ENCODE measurements at places on chromosomes 6 and 20.

DNA sequence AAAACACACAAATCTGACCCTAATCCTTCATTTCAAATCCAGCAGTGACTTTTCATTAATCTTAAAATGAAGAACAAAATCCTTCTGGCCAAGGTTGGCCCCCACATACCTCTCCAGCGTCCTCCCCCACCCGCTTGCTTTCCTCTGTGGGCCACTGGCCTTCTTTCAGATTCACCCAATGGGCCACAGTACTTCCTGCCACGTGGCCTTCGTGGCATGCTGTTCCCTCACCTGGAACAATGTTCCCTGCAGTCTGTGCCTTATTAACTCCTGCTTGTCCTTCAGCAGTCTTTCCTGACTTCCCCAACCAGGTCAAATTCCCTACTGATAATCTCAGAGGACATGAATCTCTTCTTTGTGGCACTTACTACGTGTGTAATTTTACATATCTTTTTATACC is 5.3 kb upstream of the GTF2H4 start:
- no peak for DNase-seq

- no peak for DNase-seq
These were observed 954 bp upstream of the BLCAP start for GRCh38 chr20:37528446-37529213.

DNA sequence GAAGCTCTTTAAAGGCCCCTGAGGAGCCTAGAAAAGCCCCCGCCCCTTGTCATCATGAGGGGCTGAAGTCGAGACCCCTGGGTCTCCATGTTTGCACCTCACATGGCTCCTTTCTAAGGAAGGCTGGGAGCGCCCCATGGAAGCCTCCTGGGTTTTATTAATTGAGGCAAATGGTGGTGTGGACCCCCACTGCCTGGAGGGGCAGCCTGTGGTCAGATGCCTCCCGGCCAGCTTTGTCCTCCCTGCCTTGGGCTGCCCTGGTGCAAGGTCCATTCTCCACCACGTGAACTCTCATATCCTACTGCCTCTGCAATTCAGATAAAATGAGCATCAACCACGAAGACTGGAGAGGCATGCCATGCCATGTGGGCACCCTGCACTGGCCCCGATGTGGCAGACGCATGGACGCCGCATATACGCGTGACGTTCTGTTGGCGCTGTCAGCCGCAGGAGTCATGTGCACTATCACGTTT is 295.5 kb downstream of the TAF4 start:
- DNase-seq, result no peak

- DNase-seq, result no peak
These were observed 109.8 kb downstream of the RFX6 start for GRCh38 chr6:116986819-116987218.

- no peak for DNase-seq
These were observed 55.2 kb upstream of the RREB1 start for GRCh38 chr6:7052443-7053011.

DNA sequence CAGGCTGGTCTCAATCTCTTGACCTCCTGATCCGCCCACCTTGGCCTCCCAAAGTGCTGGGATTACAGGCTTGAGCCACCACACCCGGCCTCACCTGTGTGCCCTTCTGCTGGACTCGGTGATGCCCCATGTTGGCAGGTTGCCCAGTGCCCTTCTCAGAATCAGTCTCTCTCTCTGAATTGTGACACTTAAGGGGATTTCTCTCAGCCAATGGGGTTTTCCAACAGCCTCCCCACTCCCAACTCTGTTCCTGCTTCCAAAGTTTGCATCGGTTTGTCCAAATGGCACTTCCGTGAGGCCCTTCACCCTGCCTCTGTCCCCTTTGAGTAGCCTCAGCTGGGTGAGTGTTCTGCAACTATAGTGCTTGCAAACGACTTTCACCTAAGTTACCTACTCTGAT is 3.1 kb upstream of the MRPS10 start:
- no peak for DNase-seq

- no peak for DNase-seq
These were observed 17.5 kb downstream of the GSTA2 start for GRCh38 chr6:52745764-52746201.

DNA sequence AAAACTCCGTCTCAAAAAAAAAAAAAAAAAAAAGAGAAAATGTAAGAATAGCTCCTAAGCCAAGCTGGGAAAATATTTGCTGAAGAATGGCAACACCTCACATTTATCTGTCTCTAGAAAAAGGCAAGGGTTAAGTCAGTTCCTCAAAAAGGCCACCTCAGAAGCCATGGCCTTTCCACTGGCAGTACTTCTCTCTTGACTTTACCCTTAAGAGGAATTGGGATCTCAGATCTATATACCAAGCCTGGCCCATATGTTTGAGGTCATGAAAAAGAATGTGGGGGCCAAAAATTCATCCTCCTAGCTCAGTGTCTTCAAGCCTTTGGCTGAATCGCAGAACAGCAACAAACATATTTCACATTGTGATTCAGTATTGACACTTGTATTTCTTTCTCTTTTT is 10.9 kb upstream of the NCOA3 start:
- DNase-seq, result no peak

- no peak for DNase-seq
These were observed 22.8 kb downstream of the ZBTB46 start for GRCh38 chr20:63808145-63808724.

DNA sequence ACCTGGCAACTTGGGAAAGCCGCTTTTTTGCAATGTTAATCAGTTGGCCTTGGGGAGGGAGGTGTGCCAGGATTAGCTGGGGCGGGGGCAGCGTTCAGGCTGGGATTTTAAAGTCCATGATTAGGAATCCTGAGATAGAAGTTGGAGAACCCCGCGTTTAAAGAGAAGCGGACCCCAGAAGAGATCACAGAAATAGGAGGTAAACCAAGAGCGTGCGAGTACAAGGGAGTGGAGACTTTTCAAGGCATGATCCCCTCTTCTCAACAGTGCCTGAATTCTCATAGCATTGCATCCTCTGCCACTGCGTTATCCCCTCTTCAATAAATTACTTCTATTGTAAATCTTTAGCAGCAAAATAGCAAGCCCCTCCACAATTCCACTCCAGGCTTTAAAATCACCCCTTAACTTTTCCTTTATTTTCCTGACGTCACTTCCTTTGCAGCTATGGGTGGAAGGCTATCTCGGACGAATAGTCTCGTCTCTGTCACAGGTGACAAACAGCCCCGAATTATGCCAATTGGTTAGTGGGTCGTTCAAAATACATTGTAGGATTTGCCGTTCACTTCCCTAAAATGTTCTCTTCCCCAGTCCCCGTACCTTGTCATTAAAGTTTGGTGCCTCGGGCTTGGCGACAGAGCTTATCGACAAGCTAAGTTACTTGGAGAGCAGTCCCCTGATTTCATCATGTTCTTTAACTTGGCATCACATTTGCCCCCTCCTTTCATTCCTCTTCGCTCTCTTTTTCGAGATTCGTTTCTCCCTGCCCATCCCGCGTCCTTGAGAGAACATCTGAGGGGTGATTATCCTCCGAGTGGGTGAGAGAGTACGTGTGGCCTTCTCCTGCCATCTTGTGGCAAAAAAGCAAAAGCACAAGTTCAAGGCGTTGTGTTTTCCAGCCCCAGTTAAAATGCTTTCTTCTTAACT is 17.1 kb downstream of the OR2B2 start:
- DNase-seq, result peak; percentile 90

GRCh38 chr6:2938632-2939083 is 32.7 kb downstream of the SERPINB6 start:
- no peak for DNase-seq

GRCh38 chr20:57761413-57761734 is 51.6 kb upstream of the PMEPA1 start:
- no peak for DNase-seq

DNA sequence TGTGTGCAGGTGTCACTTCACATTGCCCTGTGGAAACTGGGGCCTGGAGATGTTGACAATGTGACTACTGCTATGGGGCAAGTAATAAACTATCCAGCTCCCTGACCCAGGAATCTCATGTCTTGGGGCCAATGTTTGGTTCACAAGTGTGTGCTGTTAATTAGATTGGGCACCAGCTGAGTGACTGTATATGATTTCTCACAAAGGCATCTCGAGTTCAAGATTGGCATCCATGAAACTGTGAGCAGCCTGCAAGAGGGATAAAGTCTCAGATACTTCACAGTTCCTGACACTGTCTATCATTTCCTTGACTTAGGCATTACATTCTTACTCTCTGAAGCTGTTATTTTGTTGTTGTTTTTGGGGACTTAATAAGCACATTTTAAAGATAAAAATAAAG is 264.0 kb downstream of the PRKN start:
- DNase-seq, result no peak

GRCh38 chr6:101114703-101115102 is 233.6 kb upstream of the ASCC3 start:
- peak; percentile 19 for DNase-seq

DNA sequence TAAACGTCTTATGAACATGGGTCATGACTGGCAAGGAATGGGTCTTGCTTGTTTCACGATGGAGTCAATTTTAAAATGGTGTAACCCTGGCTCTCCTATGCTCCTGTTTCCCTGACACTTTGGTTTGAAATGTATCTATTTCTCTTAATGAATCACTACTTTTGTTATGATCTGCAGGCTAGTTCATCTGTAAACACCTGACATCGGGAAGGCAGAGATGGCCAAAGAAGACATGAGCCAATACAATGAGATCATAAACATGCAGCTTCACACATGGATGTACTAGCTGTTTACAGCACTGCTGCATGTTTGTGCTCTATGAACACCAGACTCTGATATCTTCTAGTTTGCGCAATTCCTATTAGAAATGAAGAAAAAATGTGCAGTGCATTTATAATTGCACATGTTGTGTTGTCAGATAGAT is 11.0 kb upstream of the RAD21L1 start:
- DNase-seq, result no peak

DNA sequence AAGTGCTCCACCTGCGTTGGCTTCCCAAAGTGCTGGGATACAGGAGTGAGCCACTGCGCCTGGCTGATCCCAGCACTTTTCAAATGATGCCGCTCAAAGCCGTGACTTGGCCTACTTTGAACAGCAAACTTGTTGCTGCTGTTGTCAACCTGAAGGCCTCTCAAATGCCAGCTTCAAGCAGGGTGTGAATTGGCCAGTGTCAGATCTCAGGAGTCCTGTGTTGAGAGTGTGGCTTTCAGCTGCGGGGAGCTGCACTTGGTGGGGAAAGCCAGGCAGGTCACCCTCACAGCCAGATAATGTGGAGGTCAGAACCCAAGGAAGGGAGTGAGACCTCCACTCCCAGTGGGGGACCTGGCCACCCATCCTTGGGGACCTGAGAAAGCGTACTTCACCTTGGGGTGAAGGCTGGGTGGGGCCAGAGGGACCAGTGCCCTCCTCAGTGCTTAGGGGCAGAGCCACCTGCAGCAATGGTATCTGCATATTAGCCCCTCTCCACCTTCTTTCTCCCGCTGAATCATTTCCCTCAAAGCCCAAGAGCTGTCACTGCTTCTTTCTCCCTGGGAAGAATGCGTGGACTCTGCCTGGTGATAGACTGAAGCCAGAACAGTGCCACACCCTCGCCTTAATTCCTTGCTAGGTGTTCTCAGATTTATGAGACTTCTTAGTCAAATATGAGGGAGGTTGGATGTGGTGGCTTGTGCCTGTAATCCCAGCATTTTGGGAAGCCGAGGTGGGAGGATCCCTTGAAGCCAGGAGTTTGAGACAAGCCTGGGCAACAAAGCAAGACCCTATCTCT is 19.1 kb upstream of the PANK2 start:
- DNase-seq, result no peak

GRCh38 chr6:41080621-41081020 is 7.8 kb downstream of the NFYA start:
- DNase-seq, result no peak

DNA sequence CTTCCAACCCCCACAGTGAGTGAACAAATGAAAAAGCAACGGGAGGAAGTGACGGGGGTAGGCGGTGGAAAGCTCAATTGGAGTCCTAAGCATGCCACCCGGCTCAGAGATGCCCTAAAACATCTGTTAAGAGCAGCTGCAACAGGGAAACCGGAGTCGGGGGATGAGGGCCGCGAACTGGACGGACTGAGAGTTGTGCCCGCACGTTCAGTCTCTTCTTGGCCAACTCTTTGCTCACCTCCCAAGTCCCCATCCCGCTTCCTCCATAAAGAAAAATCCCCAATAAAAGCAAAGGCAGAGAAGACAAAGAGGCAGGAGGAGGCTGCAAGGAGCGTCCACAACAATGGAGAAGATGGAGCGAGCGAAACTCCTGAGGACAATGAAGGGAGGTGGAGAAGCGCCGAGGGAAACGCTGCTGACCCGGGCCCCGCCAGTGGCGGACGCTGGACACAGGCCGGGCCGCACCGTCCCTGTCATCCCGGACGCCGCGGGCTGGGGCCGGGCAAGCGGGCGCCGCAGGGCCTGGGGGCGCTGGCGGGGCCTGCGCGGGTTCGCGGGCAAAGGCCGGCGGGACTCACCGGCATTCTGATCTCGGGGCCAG is 600 bp downstream of the SEC63 start:
- DNase-seq, result peak; percentile 82

DNA sequence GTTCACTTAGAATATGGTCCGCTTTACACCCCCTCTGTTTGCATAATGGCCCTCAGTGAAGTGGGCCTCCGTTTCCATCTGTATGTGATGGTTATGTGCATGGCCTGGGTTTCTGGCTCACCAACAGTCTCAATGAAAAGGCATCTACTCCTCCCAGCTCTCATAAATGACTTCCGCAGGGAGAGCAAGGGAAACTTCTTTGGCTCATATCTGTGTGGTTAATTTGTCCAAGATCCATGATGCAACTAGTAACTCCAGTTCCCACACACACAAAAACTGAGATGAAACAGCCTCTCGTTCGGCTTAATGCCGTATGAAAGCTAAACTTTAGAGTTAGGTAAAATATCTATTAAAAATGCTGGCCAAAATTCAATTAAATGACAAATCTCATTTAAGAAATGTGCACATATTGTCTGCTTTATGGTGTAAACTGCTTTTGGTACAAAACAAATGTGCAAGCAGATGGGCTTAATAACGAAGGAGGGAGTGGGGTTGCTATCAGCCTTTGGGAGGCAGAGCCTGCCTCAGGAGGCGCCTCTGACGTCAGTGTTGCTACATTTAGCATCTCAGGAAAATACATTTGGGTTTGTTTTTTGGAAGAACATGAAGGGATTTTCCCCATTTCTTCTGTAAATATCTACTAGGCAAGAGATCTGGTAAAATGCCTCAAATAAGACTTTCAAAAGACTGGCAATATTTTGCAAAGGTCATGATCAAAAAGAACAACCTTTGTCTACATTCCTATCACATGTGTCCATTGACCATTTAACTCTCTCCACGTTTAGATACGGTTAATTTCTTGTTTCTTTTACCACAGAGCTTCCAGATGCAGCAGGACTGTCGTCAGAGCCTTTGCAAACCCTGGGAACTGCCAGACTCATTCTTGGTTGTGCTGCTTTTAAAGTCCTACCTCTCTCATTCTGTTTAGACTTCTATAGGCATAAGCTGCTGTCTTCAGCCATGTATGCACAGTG is 96.8 kb downstream of the ARMC2 start:
- no peak for DNase-seq

- no peak for DNase-seq
These were observed 717.8 kb downstream of the EPHA7 start for GRCh38 chr6:92701425-92702096.

- DNase-seq, result no peak
These were observed 3.2 kb downstream of the USP45 start for GRCh38 chr6:99512033-99512432.

- peak; percentile 67 for DNase-seq
These were observed 50.0 kb upstream of the SCGN start for GRCh38 chr6:25601800-25602673.

- DNase-seq, result no peak
These were observed 111.8 kb downstream of the PSMB1 start for GRCh38 chr6:170441316-170441715.

Data from Jurkat, Clone E6-1 (cell line).